ENCODE measurements at places on chromosomes 2 and 18.
A peak's percentile ranks its signal among the peaks of the same experiment; 100 is the strongest.

DNA sequence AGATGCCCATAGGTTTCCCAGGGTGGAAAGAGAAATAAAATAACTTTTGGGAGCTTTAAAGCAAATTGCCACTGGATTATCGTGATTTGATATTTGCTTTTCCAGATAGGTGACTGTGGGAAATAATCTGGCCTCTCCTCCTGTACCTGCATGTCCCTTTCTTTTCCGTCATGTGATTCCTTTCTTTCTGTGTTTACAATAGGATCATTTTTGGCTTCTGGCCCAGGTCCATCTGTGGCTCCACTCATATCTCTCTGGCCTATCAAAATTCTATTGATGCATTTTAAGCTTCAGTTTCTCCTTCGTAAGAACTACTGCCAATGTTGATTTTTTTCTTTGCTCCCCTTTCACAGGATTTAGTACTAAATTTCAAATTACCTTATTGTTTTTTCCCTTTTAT, 153.6 kb downstream of the CCDC85A start:
- no peak for DNase-seq

DNA sequence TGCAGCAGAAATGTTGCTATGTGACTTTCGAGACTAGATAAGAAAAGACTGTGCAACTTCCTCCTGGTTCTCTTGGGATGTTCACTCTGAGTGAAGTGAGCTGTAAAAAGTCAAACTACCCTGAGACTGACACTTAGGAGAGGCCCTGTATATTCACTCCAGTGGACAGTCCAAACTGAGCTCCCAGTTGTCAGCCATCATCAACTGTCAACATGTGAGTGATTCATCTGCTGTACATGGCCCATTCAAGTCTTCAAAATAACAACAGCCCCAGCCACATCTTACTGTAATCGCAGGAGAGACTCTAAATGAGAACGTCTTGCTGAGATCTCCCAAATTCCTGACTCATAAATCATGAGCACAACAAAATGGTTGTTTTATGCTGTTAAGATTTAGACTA, 8.5 kb upstream of the UNC80 start:
- no peak for DNase-seq

DNA sequence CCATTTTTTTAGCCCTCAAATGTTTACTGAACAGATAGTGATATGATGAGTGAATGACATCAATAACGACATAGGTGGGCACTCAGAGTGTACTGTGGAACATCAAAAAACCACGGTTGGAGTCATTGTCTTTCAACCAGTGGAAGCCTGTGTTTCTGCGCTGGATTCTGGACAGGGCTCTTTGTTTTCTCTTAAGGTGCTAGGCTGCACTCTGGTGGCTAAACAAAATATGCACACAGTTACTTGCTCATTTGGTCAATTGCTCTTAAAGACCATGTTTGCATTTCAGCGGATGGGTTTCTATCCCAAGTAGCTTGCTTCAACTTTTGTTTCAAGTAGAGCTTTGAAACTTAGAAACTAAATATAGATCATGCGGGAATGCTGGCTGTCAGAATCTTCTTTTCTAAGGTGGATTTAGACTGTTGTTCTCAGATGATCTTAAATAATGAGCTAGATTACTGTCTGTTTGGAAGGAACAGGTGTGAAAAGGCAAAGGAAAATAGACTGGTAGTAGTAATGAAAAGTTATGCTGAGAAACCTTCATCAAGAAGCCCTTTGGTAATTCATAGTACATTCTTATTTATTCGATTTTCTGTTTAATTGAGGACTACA, 48.5 kb upstream of the LYPD6B start:
- peak; percentile 14 for DNase-seq

DNA sequence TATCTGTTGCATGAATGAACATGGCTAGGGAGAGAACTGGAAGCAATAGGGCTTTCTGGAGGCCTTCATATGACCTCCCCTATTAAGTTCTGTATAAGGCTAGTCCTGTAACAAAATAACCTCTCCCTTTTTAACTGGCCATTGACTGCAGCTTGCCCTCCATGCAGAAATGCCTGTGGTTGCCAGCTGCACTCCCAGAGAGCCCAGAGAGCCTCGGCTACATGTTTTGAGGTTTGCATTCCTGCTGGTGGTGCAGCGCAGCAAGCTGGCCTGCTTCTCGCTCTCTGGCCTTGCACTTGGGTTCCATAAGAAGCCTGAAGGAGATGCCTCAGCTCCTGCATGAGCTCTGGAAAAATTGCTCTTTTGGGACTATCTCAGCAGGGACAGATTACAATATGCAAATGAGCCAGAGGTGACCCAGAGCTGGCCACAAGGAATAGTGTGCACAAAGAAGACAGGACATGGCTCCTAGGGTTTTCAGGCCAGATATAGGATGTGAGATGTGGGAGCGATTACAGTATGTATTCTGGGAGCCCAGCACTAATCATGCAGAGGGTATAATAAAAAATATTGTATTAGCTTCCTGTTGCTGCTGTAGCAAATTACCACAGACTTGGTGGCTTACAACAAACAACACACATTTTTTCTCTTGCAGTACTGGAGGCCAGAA, 186.7 kb downstream of the INSIG2 start:
- no peak for DNase-seq

- DNase-seq: no peak
Observed at GRCh38 chr18:52716973-52717372, 377.0 kb downstream of the DCC start.

DNA sequence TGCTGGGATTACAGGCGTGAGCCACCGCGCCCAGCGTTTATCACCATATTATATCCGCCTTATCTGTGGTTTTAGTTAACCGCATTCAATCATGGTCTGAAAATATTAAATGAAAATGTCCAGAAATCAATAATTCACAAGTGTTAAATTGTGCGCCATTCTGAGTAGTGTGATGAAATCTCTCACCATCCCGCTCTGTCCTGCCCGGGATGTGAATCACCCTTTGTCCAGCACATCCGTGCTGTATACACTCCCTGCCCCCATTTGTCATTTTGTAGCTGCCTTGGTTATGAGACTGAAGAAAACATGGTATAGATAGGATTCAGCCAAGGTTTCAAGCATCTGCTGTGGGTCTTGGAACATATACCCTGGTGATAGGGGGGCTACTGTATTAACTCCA, 70.7 kb downstream of the TIMM21 start:
- DNase-seq: no peak

DNA sequence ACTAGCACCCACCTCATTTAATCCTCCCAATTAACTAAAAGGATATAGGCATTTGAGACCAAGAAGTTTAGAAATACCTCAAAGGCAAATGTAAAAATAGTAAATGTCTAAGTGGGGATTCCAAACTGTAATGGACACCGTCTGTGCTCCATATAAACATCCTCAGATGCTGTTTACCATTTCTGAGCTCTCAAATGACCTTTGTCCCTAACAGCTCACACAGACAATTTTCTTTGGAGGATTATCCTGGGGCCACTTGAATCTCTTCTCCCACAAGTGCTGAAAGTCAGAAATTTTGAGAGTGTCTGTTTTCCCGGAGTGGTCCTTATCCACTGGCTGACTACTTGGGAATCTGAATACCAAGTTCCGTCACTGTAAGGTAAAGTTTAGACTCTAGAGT, 1418.9 kb downstream of the LRP1B start:
- DNase-seq: no peak

DNA sequence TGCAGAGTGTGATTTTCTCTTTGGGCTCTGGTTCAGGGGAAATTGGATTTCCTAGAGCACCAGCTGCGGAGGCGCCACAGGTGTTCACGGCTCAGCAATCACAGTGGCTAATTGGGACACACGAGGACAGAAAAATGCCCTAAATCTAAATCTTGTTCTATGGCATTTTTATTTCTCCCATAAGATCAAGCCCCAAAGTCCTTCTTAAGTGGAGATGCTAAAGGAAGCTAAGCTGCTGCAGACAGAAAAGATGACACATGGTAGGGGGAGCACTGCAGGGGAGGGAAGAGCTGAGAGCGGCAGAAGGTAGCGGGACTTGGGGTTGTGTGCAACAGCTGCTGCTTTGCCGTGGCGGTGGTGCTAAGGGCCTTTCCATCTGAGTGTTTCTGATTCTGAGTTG, 280.6 kb downstream of the MYT1L start:
- DNase-seq: no peak

- no peak for DNase-seq
Observed at GRCh38 chr2:237295889-237296480, 118.0 kb downstream of the COL6A3 start.

DNA sequence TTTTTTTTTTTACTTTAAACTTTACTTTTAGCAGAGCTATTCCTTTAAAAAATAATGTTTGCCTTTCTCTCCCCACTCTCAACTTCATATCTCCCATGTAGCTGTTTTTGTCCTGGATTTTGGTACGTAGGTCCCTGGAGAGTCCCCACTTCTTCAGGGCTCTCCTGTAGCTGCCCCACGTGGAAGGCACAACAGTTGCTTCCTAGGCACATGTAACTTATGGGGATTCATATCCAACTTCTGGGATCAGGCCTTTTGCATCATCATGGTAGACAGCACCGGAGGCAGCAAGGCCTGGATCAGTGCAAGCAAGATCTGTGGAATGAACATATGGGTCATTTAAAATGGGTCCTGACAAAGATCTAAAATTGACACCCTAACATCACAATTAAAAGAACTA, 95.7 kb downstream of the ACAA2 start:
- no peak for DNase-seq

- no peak for DNase-seq
Observed at GRCh38 chr18:61201511-61201910, 131.7 kb upstream of the CDH20 start.

GRCh38 chr2:239365782-239366435, 34.9 kb downstream of the HDAC4 start:
- DNase-seq: no peak

All from activated CD4-positive, alpha-beta T cell treated with anti-CD3 and anti-CD28 coated beads for 1 hour (primary cell).